Right atrium auricular region (tissue), 2 donors: ENCODE measurements at places on chromosomes 1 and 21.

DNA sequence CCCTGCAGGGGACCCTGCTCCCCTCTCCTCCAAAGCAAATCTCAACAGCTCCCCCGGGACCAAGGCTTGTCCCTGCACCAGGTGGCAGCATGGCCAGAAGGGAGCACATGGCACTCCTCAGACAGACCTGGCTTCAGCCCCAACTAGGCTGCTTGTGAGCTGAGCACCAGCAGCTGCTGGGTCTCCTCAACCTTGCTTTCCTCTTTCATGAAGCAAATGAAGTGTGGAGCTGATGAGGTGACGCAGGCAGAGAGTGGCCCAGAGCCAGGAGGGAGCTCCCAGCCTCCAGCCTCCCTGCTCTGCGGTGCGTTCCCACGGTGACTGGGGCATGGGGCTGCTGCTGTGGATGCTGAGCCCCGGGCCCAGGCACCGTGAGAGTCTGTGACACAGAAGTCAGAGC is 34.0 kb downstream of the MEGF6 start:
- no peak for DNase-seq

DNA sequence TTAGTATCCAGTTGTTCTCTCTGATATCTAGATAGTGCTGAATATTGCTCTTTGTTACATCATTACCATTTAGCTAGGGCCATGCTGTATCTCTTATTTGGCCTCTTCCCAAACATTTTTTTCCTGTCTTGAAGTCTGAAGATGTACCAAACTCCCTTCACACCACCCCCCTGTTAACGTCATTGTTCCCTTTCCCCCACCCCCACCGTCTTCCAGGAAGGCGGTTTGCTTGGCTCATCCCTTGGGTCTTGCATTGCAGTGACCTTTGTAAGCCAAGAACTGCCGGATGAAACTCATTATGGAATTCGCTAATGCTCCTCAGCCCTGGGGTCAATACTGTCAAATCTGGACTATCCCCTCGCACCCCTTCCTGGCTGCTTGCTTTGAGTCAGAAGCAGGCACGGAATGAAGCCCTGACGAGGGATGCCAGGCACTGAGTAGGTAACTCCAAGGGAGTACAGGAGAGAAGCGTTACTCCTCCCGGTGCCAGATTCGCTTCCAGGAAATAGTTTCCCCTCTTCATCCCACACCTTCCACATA is 283.1 kb downstream of the TM2D1 start:
- peak; percentile 84 for DNase-seq

GRCh38 chr1:35043498-35043897 is 11.8 kb upstream of the ZMYM6 start:
- no peak for DNase-seq

- DNase-seq: no peak
Observed at GRCh38 chr21:25568246-25568645, 39.0 kb downstream of the MRPL39 start.

DNA sequence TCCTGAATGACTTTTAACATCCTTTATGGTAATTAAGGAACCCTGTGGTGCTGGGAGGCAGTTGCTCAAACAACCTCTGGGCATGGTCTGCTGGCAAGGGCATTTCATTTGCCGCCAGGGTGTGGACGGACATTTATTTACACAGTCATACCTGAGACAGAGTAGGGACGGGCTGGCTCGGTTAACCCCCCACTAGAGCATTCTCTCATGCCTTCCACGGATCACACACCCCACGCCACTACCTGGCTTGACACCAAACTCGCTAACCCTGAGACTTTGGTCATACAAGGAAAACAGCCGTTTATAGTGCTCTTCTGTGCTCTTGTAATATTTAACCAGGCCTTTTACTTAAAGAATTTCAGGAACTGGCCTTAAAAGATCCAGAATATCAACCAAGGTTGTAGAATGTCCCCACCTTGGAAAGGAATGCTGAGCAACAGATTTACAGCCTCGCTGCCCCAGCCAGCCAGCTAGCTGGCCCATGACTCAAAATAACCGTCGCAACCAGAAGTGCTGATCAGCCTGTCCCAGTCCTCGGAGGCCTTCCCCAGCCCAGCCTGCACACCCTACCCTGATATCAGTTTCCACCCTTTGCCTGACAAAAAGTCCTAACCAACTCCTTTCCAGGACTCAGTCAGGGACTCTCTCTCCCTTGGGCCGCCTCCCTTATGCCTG is 6.5 kb upstream of the PDXK start:
- no peak for DNase-seq

- DNase-seq: no peak
Observed at GRCh38 chr1:96309783-96310182, 411.8 kb upstream of the PTBP2 start.

- DNase-seq: no peak
Observed at GRCh38 chr1:85264150-85264549, 4.7 kb upstream of the C1orf52 start.

DNA sequence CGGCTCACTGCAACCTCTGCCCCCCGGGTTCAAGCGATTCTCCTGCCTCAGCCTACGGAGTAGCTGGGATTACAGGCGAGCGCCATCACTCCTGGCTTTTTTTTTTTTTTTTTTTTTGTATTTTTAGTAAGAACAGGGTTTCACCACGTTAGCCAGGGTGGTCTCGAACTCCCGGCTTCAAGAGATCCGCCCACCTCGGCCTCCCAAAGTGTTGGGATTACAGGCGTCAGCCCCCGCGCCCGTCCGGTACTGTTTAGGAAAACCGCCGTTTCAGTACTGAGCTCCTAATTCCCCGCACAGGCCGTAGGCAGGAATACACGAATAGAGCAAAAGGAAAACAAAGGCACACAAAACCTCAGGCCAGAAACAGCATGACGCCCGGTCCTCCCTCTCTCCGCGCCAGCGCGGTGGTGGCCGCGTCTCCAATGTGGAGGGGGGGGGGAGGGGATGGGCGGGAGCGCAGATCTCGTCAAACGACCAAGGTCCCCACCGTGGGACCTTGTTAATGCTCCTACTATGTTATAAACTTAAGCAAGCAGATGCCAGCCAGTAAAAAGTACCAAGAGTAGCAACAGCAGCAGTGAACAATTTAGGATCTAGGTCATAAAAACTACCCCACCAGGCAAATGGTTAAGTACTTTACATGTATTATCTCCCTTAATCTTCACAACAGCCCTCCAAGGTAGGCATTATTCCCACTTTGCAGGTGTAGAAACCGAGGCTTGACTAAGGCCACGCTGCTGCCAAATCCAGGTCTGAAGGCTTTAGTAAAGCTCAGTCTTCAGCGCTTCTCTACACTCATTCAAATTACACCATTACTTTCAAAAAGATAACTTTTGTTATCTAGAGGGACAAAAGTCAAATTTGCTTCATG is 648 bp upstream of the ADAR start:
- DNase-seq: no peak

GRCh38 chr1:8814865-8815264 is 2.6 kb downstream of the RERE start:
- no peak for DNase-seq

DNA sequence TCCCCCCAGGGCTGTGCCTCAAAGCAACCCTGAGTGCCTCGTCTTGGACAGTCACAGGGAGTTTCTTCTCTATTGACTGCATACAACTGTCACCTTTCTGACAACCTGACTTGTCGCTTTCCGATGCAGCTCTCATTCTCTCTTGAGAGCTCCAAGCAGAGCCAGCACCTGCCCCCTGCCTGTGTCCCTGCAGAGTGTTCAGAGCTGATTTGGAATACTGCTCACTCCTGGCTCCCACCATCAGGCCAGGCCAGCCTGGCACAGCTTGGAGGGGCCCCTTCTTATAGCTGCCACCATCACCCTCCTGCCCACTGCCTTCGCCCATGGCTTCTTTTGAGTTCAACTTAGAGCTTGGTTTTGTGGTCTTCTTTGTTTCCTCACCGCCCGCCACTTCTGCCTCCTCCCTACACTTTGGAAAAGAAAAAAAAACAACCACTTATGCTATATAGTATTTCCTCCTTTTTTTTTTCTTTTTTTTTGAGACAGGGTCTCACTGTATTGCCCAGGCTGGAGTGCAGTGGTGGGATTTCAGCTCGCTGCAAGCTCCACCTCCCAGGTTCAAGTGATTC is 12.3 kb downstream of the NCF2 start:
- DNase-seq: no peak

DNA sequence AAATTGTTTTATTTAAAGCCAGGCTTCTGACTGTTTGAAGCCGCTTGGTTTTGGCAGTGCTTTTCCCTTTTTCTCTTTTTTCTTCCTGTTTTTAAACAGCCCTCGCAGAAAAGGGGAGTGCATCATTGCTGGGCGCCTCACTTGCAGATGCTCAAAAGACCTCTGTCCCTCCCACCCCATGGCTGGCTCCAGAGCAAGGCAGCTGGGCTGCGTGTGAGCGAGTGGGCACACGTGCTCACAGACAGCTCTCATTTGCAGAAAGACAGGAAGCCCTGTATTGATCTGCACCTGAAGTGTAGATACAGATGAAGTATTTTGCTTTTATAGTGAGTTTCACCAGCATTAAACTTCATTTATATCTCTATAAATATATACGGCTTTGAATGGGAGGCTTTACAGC is 8.8 kb downstream of the TNR start:
- no peak for DNase-seq
